ENCODE measurements at places on chromosomes 3 and 15.

DNA sequence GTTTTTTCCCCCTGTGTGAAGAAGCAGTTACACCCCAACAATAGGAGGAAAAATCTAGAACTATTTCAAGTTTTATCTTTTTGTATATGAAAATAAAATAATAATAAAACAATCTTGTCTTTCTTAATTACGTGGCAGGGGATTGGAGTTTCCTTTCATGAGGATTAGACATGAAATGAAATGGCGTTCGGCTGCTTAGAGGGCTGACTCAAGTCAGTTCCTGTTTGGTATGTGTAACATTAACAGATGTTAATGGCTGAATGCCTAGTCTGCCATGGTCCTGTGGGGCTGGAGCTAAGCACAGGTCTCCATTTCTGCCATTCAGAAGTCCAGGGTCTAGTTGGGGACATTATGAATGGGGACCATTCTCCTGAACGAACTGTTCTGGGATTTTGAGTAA lies 3.1 kb upstream of the EXOG start:
- no peak for DNase-seq

DNA sequence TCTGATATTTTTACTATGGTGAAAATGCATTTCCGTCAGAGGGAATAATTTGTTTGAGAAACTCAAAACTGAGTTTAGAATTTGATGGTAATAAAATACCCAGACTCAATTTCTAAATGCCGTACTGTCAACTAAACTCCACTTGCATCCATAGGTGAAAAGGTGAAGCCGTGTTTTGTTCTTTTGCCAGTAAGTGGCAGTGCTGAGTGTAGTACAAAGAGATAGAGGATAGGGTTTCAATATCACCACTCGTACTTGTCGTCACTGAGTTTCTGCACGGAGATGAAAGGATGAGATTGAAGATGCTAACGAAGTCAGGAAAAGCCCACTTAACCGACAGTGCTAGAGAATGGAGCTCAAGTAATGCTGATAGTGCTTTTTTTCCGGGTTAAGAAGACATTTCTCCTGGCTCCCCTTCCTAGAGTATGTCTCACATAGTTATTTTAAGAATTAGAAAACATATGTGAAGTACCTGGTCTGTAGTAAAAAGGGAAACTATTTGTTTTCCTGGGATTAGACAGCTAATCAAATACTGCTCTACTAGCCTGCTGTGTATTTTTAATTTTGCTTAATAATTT lies 345.1 kb downstream of the IL5RA start:
- DNase-seq, result no peak

- DNase-seq, result no peak
These were observed 44.1 kb downstream of the CPN2 start for GRCh38 chr3:194306771-194307640.

GRCh38 chr3:125160606-125161371 lies 51.8 kb downstream of the SLC12A8 start:
- DNase-seq, result no peak

DNA sequence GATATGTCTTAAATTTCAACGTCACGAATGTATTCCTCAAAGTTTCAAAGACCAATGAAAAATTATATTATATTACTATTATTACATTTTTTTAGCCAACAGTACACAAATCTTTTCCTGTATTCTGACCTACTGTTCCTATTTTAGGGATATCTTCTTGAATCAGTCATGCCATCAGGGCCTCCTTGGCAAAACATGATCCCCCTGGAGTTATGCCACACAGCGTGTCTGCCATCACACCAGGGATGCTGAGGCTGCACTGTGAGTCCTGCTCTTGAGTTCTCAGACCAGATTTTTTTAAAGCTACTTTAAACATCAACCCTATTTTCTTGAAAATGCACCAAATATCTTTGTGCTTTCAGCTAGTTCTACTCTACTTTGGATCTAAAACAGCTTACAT lies 425.9 kb upstream of the ZNF385D start:
- no peak for DNase-seq

GRCh38 chr3:145936971-145937370 lies 224.0 kb downstream of the PLOD2 start:
- DNase-seq, result no peak

GRCh38 chr3:37626736-37627565 lies 234.7 kb upstream of the CTDSPL start:
- DNase-seq, result no peak

Data from NCI-H1930 (cell line).